Nucleus accumbens (tissue), 56 donors: ENCODE measurements at places on chromosomes 7 and 10.

- no peak for DNase-seq
Observed at GRCh38 chr7:33243319-33243881, 114.0 kb downstream of the BBS9 start.

DNA sequence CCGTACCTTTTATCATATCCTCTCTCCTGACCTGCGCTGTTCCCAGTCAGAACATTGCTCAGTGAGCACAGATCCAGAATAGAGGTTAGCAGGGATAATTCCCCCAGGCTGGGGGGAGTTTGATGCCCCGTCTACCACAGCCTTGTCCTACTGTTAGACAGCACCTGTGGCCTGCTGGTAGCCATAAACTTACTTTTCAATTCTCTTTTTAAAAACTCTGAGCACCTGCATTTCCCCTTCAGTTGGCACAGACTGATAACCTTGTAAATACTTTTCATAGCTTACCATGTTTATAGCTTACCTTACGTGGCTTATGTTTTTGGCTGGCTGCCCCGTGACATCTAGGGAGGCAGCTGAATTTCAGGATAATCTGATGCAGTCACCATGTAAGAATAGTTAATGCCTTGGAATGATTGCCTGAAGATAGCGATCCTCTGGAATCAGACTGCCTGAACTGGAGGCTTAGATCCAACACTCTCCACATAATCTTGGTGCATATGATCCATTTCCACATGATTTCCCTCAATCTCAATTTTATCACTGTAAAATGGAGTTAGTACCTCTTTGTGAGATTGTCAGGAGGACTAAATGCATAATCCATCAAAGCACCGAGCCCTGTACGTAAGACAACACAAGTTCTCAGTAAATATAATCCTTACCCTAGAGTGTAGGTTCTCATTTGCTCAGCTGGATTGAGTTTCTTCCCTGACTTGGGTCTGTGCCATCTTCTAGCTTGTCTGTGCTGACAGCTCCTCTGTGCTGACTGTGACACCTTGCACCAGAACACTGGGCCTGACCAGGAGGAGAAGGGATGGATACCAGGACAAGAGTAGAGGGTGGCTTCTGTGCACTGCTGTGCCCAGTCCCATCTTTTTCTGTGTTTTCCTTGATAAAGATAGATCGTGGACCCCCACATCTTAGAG is 111.7 kb upstream of the GJD4 start:
- no peak for DNase-seq

DNA sequence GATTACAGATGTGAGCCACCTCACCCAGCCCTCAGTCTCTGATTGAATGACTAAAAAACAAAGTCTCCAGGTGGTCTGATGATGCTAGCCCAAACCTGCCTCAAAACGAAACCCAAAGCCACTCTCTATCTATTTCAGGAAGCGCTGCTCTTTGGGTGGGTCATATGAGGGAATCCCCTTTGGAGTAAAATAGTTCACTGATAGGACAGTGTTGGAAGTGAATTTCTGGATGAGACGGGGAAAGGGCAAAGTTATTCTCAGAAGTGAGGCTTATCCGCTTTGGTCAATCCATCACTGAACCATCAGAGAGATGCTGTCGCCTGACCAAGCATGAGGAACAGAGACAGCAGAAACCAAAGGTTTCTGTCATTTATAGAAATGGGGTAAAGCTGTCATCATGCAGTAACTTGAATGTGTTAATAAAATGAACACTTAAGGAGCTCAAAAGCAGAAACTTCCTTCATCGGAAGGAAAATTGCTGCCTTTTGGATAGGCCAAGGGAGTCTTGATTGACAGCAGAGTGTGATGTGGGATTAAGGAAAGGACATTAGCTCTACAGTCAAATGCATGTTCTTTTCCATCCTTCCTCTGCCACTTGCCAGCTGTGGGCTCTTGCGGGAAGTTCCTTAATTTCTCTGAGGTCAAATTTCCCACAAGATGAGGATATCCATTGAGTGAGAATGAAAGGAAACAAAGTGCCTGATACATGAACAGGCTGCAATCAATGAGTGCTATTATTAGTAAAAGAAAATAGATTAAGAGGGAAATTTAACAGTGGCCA is 64.9 kb upstream of the C1QL3 start:
- DNase-seq: no peak

DNA sequence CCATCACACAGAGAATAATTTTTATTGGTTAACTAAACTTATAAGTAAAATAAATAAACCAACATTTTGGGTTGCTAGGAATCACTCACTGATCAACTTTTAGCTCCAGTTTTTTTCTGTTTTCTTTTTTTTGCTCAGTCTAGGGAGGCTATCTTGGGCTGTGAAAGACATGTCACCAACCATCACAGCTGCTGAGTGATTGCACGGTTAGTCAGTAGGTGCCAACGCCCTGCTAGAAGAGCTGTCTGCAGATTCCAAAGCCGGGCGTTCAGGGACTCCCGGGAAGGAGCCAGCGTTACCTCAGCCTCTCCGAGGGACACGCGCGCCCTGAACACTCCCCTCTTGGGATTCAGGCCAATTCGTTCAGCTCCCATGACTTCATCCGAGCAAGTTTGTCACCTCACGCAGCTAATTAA is 604 bp upstream of the STAM start:
- DNase-seq: no peak

- no peak for DNase-seq
Observed at GRCh38 chr7:117946151-117946633, 73.0 kb upstream of the CTTNBP2 start.

DNA sequence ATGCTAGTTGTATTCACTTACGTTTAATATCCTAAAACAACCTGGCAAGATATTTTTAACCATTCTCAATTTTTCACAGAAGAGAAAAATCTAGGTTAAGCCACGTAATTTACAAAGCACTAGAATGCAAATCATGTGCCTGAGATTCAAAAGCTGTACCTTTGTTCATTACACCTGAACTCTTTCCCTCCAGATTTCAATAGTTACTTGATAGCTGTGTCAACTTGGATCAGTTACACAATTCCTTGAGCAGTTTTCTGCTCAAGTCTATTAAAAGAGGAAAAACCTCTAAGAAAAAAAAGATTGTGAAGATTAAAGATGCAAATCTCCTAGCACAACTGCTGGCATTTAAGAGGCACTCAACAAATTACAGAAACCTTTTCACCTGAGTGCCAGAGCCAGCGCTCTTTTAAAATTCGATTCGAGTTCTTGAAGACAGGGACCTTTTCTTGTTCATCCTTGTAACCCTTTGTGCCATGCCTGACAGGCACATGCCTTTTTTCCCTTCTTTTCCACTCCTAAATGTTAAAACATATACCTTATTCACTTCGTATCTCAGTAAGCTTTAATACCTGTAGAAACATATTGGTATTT is 886 bp downstream of the NSUN6 start:
- no peak for DNase-seq

GRCh38 chr7:158133515-158134271 is 453.9 kb downstream of the PTPRN2 start:
- DNase-seq: no peak

- DNase-seq: no peak
Observed at GRCh38 chr7:83837683-83838082, 188.7 kb upstream of the SEMA3E start.

- DNase-seq: no peak
Observed at GRCh38 chr7:115267503-115267902, 345.6 kb downstream of the MDFIC start.

GRCh38 chr7:14846405-14846804 is 56.1 kb downstream of the DGKB start:
- no peak for DNase-seq
